ENCODE measurements at places on chromosomes 2 and 18. TPM values are rescaled to one million over a fixed set of nuclear protein-coding genes. Genes with fewer than 3 reads are reported as not detected.

DNA sequence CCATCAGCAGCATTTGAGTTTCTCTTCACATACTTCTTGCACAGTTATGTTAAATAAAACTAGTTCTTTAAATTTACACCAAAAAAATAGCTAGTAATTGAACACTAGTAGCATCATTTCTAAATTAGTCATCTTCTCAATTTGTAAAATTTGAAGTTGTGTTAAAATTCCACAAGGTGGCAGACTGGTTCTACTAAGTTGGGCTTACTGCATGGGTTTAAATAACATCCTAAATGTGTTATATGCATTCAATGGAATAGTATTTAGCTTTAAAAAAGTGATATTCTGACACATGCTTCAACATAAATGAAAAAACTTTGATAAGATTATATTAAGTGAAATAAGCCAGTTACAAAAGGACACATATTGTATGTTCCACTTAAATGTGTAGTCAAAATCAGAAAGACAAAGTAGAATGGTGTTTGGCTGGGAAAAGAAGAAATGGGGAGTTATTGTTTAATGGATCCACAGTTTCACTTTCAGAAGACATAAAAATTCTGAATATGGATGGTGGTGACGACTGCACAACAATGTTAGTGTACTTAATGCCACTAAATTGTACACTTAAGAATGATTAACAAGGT, 28.7 kb upstream of the RPRD1A start:
- H3K4me3 ChIP-seq = no peak overlapping the region
- H3K27ac ChIP-seq = no peak overlapping the region
- H3K4me1 ChIP-seq = no peaks in the 10 kb centered on the region
- H3K36me3 ChIP-seq = no peaks in the 10 kb centered on the region
- H3K27me3 ChIP-seq = no peaks in the 10 kb centered on the region

GRCh38 chr2:36399050-36399449, 43.5 kb downstream of the CRIM1 start:
- H3K27ac ChIP-seq = no peak overlapping the region
- no peak overlapping the region for H3K4me3 ChIP-seq
- H3K4me1 ChIP-seq = no peaks in the 10 kb centered on the region
- DNase-seq = no peak

PARD3B gene
- total RNA-seq = 0.10 TPM

C1QL2 gene
- total RNA-seq = not detected

DNA sequence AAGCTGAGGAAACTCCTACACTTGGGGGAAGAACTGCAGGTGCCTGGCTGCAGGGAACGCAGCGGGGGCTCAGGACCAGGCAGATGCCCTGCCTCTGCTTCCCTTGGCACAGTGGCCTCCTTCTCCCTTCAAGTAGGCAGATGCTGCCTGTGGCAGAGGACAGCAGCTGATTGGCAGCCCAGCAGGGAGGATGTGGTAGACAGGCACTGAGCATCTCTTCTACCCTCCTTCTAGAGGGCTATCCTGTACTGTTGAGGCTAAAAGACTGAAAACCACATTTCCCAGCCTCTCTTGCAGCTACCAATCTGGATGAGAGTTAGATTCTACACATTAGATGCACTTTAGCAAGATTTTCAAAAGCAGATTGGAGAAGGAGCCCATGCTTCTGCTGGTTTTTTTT, 105.7 kb downstream of the MSH2 start:
- H3K27me3 ChIP-seq = no peaks in the 10 kb centered on the region
- no peak for DNase-seq
- no peaks in the 10 kb centered on the region for H3K4me1 ChIP-seq
- H3K36me3 ChIP-seq = no peaks in the 10 kb centered on the region
- H3K27ac ChIP-seq = no peak overlapping the region
